ENCODE measurements at places on chromosomes 12 and 14. TPM values are rescaled to one million over a fixed set of nuclear protein-coding genes. Genes with fewer than 3 reads are reported as not detected.

- H3K27ac ChIP-seq = no peak overlapping the region
- H3K4me1 ChIP-seq = no peaks in the 10 kb centered on the region
- no peak for DNase-seq
- H3K36me3 ChIP-seq = no peaks in the 10 kb centered on the region
- H3K4me3 ChIP-seq = no peak overlapping the region
- no peaks in the 10 kb centered on the region for H3K27me3 ChIP-seq
These were observed 1029.7 kb upstream of the LRFN5 start for GRCh38 chr14:40576880-40577478.

GRCh38 chr14:92657457-92658142 is 90.8 kb downstream of the LGMN start:
- peaks cover 60% of the 10 kb centered on the region for H3K4me1 ChIP-seq
- peak overlapping the region; percentile 99 for H3K27ac ChIP-seq
- peak; percentile 87 for DNase-seq

DNA sequence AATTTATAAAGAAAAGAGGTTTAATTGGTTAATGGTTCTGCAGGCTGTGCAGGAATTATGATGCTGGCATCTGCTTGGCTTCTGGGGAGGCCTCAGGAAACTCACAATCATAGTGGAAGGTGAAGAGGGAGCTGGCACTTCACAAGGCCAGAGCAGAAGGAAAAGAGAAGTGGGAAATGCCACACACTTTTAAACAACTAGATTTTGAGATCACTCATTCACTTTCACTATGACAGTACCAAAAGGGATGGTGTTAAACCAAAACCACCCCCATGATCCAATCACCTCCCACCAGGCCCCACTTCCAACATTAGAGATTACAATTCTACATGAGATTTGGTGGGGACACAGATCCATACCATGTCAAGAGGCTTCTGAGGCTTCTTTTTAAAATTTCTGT is 62.6 kb downstream of the SLC38A4 start:
- no peak overlapping the region for H3K27ac ChIP-seq
- no peak for DNase-seq
- H3K27me3 ChIP-seq = no peaks in the 10 kb centered on the region
- no peak overlapping the region for H3K4me3 ChIP-seq
- H3K36me3 ChIP-seq = no peaks in the 10 kb centered on the region

GRCh38 chr14:80419345-80419744 is 208.0 kb upstream of the DIO2 start:
- H3K27me3 ChIP-seq = no peaks in the 10 kb centered on the region
- H3K4me3 ChIP-seq = no peak overlapping the region
- no peaks in the 10 kb centered on the region for H3K4me1 ChIP-seq
- no peak for DNase-seq
- H3K27ac ChIP-seq = no peak overlapping the region
- H3K36me3 ChIP-seq = no peaks in the 10 kb centered on the region

DNA sequence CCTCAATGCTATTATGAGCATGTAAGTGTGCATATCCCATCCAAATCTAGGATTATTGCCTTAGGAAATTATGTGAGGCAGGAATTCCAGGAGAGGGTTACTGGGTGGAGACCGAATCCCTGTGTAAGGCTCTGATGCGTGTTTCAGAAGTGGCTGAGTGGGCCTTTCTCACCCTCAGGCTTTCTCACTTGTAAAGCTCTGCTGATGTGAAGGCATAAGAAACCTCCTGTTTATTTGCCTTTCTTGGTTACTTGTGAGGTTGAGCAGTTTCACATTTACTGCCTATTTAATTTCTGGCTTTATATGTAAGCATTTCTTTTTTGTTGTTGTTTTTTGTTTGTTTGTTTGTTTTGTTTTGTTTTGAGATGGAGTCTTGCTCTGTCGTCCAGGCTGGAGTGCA is 11.0 kb downstream of the IL31 start:
- no peaks in the 10 kb centered on the region for H3K27me3 ChIP-seq
- DNase-seq = no peak
- H3K4me1 ChIP-seq = no peaks in the 10 kb centered on the region

GRCh38 chr12:20183563-20183962 is 184.8 kb upstream of the PDE3A start:
- DNase-seq = no peak
- H3K27me3 ChIP-seq = no peaks in the 10 kb centered on the region
- no peak overlapping the region for H3K27ac ChIP-seq
- no peak overlapping the region for H3K4me3 ChIP-seq
- H3K4me1 ChIP-seq = no peaks in the 10 kb centered on the region

- H3K4me3 ChIP-seq = no peak overlapping the region
- H3K36me3 ChIP-seq = no peaks in the 10 kb centered on the region
- no peaks in the 10 kb centered on the region for H3K27me3 ChIP-seq
- H3K4me1 ChIP-seq = no peaks in the 10 kb centered on the region
These were observed 707.9 kb downstream of the AACS start for GRCh38 chr12:125773033-125773640.

DNA sequence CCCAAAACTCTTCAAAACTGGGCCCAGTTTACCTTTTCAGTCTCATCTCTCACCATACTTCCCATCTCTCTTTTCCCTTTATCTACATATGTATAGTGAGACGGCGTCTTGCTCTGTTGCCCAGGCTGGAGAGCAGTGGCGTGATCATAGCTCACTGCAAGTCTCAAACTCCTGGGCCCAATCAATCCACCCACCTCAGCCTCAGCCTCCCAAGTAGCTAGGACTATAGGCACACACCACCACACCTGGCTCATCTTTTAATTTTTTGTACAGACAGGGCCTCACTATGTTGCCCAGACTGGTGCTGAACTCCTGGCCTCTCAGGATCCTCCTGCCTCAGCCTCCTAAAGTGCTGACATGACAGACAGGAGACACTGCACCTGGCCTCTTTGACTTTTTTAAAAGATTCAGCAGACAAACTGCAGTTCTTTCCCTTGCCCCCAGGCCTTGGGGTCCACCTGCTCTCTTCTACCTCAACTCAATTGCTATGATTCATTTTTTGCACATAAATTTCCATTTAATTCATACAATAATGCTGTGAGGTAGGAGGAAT is 33.6 kb downstream of the TFCP2 start:
- no peaks in the 10 kb centered on the region for H3K4me1 ChIP-seq
- H3K27me3 ChIP-seq = no peaks in the 10 kb centered on the region
- no peak for DNase-seq
- peaks cover 12% of the 10 kb centered on the region for H3K36me3 ChIP-seq
- H3K4me3 ChIP-seq = no peak overlapping the region
- no peak overlapping the region for H3K27ac ChIP-seq

DNA sequence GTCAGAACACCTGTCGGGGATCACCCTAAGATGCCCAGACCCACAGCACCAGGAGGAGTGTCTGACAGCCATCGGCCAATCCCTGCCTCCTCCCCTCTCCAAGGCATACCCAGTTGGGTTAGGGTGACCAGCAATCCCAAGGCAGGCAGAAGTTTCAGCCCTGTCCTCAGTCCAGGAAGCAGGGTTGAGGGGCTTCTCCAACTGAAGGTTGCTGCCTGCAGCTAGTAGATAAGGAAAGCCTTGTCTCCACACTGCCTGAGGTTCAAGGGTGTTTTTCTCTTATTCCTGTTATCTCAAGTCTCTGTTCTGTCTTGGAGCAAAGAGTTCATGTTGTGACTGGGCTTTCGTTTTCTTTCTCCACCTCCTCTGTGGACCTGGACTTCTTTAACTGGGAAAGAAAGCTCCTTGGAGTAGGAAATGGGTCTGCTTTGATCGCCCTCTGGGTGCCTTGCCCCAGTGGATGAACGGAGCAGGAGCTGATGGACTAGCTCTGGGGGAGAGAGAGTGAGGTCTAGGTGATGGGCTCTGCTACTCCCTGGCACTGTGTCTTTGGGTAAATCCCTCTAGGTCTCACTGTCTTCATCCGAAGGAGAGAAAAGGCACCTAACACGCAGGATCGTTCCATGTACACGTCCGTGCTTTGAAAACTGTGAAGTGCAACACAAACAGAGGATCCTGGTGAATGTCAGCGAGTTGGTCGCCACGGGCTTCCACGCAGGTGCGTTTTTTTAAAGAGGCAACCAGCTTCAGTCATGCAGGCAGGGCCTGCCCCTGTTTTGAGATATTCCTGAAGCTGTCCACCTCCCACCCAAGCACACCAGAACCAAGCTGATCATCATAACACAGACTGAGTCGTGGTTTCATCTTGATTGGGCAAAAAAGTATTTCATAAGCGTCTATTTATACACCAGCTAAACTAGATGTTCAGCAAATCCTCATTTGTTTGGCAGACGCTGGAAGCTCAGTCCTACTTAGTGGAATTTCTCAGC is 52.5 kb upstream of the FOXN3 start:
- H3K4me1 ChIP-seq = peaks cover 3% of the 10 kb centered on the region
- no peaks in the 10 kb centered on the region for H3K27me3 ChIP-seq
- H3K36me3 ChIP-seq = no peaks in the 10 kb centered on the region
- H3K4me3 ChIP-seq = no peak overlapping the region

- no peaks in the 10 kb centered on the region for H3K4me1 ChIP-seq
- no peak for DNase-seq
- H3K27ac ChIP-seq = no peak overlapping the region
- H3K36me3 ChIP-seq = no peaks in the 10 kb centered on the region
These were observed 41.9 kb downstream of the PELI2 start for GRCh38 chr14:56160088-56160487.

DNA sequence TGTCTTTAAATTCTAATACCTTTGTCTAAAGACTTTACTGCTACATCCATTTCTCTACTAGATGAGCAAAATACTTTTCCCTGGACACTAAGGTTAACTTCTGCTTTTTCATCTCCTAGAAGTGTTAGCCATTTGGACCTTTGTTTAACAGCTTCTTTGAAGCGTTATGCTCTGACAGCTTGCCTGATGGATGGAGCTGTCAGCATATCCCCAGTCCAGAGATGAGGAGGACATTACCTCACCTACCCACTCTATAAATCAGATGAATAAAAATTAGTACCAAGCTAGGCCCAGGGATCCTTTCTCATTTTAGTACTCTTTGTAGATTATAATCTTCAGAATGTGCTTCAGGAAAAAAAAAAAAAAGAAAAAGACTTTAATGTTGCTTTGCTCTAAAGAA is 222.7 kb downstream of the PELI2 start:
- no peak overlapping the region for H3K4me3 ChIP-seq
- no peaks in the 10 kb centered on the region for H3K27me3 ChIP-seq
- H3K4me1 ChIP-seq = peaks cover 23% of the 10 kb centered on the region
- H3K27ac ChIP-seq = no peak overlapping the region
- no peak for DNase-seq

DNA sequence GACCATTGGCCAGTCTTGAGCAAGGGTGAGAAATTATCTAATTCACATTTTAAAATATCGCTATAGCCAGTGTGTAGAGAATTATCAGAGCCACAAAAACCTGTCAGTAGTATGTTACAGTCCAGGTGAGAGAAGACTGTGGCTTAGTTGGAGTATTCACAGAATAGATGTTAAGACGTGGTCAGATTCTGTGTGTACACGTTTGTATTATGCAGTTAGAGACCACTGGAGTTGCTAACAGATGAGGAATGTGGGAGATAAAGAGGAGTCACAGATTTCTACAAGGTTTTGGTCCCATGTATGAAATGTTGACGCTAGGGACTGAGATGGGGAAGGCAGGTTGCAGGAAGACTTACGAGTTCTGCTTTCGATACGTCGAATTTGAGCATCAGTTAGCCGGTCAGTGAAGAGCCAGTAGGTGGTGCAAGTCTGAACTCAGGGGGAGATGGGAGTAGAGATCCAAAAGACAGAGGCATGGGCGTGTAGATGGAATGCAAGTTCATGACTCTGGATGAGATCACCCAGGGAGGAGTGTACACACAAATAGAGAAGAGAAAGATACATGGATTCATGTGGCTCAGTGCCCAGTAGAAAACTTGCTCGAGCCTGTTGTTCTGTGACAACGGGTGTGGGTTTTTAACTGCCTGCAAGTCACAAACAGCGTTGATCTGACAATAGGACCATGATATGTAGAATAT is 114.8 kb upstream of the FLRT2 start:
- no peak overlapping the region for H3K27ac ChIP-seq
- H3K27me3 ChIP-seq = no peaks in the 10 kb centered on the region
- H3K36me3 ChIP-seq = no peaks in the 10 kb centered on the region
- peak overlapping the region; percentile 6 for H3K4me3 ChIP-seq

DNA sequence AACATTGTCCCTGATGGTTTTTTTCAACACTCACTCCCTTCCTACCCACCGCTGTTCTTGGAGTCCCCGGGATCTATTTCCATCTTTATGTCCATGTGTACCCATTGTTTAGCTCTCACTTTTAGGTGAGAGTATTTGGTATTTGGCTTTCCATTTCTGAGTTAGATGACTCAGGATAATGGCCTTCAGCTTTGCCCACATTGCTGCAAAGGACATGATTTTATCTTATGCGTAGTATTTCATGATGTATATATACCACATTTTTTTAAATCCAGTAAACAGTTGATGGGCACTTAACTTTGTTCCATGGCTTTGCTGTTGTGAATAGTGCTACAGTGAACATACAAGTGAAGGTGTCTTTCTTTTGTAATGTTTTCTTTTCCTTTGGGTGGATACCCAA is 123.5 kb upstream of the KITLG start:
- H3K27ac ChIP-seq = no peak overlapping the region
- no peaks in the 10 kb centered on the region for H3K27me3 ChIP-seq
- H3K4me1 ChIP-seq = no peaks in the 10 kb centered on the region
- H3K36me3 ChIP-seq = no peaks in the 10 kb centered on the region
- no peak for DNase-seq

DNA sequence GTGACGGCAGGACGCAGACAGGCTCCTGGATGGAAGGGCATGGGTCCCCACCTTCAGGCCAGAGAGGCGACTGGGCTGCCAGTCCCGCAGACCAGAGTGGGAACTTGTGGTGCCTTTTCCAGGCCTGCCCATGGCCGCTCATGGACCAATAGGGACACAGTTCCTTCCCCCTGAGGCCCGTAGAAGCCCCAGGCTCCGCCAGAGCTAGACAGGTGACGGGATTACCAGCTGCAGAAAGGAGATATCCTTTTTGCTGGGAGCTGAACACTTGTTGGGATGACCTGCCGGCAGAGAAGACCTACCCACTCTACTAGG is 73.6 kb upstream of the RASSF8 start:
- no peaks in the 10 kb centered on the region for H3K27me3 ChIP-seq
- no peaks in the 10 kb centered on the region for H3K36me3 ChIP-seq
- no peak overlapping the region for H3K27ac ChIP-seq
- no peaks in the 10 kb centered on the region for H3K4me1 ChIP-seq

DNA sequence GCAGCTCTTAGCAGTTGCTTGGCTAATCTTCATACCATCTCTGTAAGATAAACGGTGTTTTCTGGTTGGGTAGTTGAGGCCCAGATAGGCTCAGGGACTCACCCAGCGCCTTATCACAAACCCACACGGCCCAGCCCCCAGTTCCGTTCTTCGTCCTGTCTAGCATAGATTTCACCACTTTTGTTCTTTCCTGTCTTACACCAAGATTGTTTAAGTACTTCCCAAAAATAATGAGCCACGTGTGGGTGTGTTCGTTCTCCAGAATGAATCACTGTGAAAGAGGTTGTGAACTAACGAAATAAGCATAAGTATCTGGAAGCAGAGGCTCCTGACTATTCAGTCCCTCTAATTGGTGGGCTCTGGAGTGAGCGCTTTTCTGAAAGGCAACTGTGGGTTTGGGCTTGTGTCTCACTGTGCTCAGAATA is 21.4 kb downstream of the ACVR1B start:
- no peaks in the 10 kb centered on the region for H3K27me3 ChIP-seq
- H3K4me1 ChIP-seq = peaks cover 42% of the 10 kb centered on the region
- H3K4me3 ChIP-seq = no peak overlapping the region
- peaks cover 17% of the 10 kb centered on the region for H3K36me3 ChIP-seq
- H3K27ac ChIP-seq = peak overlapping the region; percentile 48

GRCh38 chr14:79924551-79924950 is 286.8 kb downstream of the DIO2 start:
- H3K27me3 ChIP-seq = no peaks in the 10 kb centered on the region
- DNase-seq = no peak
- H3K4me1 ChIP-seq = no peaks in the 10 kb centered on the region
- H3K27ac ChIP-seq = no peak overlapping the region
- no peak overlapping the region for H3K4me3 ChIP-seq
- H3K36me3 ChIP-seq = no peaks in the 10 kb centered on the region

TNFAIP2 gene
- polyA plus RNA-seq = 68.0 TPM

POMT2 gene
- 5.1 TPM for polyA plus RNA-seq

ZDHHC22 gene
- not detected for polyA plus RNA-seq

TAS2R9 gene
- polyA plus RNA-seq = not detected

FGF23 gene
- not detected for polyA plus RNA-seq
